ENCODE measurements at places on chromosomes 6 and 20.

GRCh38 chr6:168333039-168333438 lies 13.5 kb upstream of the DACT2 start:
- DNase-seq = no peak

GRCh38 chr20:61053889-61054288 lies 198.2 kb upstream of the CDH4 start:
- no peak for DNase-seq

- no peak for DNase-seq
Observed at GRCh38 chr20:47343007-47343472, 13.5 kb downstream of the ZMYND8 start.

- DNase-seq = no peak
Observed at GRCh38 chr6:168941036-168941435, 312.6 kb downstream of the THBS2 start.

- DNase-seq = no peak
Observed at GRCh38 chr20:34412453-34412852, 49.4 kb downstream of the ITCH start.

GRCh38 chr6:43861212-43861894 lies 91.3 kb downstream of the VEGFA start:
- DNase-seq = peak; percentile 2

DNA sequence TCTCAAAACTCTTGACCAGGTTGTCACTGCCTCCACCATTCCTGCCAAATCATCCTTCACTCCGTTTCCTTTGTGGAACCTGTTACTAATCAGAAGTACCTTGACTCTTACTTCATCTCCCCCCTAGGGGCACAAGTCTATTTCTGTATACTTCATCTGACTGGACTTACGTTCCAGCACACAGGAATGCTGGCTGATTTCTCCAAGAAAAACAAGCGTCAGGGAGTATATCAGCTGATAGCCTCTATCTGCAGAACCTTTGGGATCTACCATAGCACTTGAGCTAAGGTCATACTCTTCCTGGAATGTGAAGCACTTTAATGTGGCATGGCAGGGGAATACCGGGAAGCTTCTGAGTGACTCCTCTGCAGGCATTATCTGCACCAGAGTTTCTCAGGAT lies 178.1 kb upstream of the MOCS1 start:
- DNase-seq = no peak

DNA sequence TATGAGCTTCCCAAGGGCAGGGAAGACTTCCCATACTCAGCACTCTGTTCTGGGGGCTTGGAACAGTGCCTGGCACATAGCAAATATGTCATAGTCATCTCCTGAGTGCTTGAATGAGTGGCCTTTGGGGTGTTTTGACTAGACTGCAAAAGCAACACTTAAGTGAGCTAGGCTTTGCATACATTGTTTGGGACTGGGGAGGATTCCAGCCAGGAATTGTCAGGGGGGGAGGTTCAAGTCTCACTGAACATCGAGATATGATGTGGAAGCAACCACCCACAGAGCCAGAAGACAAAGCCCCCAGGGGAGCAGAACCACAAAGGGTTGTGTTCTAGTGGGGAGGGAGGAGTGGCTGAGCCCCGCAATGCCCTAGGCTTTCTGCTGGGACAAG lies 98.4 kb downstream of the SYCP2 start:
- no peak for DNase-seq

DNA sequence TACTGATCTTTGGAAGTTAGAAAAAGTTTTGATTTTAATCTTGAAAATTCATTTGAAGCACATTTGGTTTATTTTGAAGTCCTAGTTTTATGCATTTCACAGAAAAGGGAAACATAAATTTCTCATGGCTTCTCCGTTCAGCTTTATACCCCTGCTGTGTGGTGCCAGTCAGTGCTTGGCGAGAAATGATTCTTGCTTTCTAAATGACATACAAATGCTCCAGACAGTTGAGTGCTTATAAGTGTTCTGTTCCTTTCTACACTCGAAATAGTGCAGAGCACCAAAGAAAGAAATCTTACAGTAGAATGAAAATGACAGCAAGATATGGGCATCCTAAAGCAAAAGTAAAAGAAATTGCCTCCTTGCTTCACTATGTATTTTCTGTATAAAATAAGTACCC lies 9.0 kb upstream of the ZNF292 start:
- no peak for DNase-seq

- DNase-seq = no peak
Observed at GRCh38 chr20:50385733-50386640, 124.2 kb upstream of the PTPN1 start.

DNA sequence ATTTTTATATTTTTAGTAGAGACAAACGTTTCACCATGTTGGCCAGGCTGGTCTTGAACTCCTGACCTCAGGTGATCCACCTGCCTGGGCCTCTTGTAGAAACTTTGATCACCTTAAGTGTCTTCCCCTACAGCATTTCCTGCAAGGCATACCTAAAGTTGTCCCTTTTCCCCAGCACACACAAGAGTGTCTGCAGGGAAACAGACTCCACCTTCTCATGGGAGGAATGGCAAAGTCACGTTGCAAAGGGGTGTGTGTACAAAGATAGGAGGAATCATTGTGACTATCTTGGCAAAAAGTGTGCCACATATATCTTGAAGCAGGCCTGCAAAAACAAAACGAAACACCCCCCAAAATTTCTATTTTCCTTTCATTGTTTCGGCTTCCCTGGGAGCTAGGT lies 160.8 kb upstream of the RNF24 start:
- no peak for DNase-seq

- DNase-seq = no peak
Observed at GRCh38 chr20:12012241-12013222, 94.8 kb downstream of the BTBD3 start.

DNA sequence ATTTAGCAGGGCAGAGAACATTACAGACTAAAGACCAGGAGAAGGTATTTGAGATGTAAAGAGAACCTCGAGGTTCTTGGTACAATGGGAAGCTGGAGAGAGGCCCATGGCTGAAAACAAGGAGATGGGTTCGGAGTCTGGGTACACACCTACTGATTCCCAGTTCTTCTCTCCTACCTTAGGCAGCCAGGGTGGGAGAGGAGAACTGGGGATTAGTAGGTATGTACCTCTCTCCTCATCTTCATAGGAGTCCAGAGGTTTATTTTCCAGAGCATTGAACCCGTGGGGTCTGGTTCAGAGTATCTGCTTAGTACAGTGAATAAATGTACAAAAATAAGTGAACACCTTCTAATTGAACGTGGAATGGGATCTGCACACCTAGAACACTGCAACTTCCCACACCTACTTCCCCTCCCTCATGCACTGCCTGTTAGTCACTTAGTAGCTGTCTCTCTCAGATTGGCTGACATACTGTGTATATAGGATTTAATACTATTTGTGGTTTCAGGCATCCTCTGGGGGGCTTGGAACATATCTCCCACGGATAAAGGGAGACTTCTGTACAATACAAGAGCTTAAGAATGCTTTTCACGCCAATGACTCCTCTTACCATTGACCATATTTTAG lies 23.5 kb upstream of the NUP153 start:
- DNase-seq = no peak

DNA sequence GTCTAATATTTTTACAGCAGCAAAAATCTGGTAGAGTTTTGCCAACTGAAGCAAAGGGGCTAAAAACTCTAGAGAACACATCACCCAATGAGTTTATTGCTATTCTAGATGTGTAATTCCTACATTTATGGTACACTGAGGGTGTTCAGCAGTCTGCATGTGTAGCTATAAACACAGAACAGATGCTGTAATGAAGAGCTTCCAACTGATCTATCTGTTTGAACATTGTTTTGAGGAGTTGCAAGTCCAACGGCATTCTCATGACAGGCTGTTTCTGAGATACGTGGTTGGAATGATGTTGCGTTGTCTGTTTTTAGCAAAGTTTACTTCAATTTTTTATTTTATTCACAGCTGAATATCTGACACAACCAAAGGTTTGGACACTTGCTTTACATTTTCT lies 141.2 kb upstream of the RAB32 start:
- DNase-seq = no peak

GRCh38 chr6:139712830-139713229 lies 338.4 kb upstream of the CITED2 start:
- no peak for DNase-seq

- no peak for DNase-seq
Observed at GRCh38 chr6:35140639-35141006, 516 bp downstream of the TCP11 start.

- DNase-seq = no peak
Observed at GRCh38 chr6:51814418-51814817, 273.0 kb downstream of the PKHD1 start.
